ENCODE measurements at places on chromosomes 7 and 10.

GRCh38 chr7:131249003-131249402 lies 78.7 kb upstream of the MKLN1 start:
- DNase-seq = no peak

DNA sequence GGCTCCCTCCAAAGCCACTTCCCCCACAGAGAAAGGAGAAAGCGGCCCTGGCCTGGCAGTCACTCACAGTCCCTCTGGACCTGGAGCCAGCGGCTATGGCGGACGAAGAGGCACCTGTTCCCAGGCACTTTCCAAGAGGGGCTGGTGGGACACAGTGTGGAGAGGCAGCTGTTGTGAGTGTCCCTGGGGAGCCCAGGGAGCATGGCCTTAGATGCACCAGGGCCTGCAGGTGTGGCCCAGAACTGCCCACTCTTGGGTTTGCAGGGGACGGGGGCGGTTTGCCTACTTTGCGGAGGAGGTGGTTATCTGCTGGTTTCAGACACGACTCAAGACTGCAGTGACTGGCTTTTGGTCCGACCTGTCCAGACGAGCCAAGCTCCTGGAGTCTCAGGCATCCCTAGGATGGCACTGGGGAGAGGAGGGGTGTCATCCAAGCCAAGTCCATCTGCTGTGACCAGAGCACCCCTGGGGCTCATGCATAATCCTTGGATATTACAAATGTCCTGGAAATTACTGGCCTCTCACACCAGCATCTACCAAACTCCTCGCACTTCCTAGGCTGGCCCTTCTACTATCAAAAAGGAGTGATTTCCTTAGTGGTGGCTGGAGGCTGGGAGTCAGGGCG lies 18.4 kb downstream of the CTBP2 start:
- DNase-seq = no peak

- DNase-seq = no peak
These were observed 219.6 kb downstream of the SLC25A13 start for GRCh38 chr7:96102096-96102811.

DNA sequence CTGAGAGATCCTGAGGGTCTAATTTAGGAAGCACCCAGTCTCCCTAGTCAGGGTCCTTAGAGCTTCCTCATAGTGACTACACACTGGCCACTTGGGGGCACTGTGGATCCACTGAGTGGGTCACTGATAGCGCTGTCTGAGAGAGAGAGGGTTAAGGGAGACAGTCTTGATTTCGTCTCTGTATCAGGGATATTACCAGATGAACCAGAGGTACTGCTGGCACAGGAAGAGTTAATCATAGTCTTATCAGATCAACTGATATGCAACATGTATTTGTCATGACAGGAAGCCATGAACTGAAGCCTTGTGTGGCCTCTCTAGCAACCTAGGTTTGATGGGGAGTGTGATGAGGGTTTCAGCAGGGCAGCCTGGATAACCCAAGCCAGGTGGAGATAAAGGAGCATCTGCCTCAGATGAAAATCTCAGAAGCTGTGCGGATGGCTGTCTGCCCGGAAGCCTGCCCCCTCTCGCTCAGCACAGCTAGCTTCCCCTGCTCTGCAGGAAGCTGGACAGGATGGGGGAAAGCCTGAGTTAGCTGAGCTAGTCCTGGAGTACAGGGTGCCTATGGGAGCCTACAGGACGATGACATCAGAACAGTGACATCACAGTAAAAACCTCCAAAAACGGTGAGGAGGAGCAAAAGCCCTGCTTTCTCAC lies 214.0 kb upstream of the PRSS1 start:
- peak; percentile 48 for DNase-seq

GRCh38 chr7:22565315-22565811 lies 65.4 kb upstream of the STEAP1B start:
- DNase-seq = no peak

GRCh38 chr7:157612664-157613561 lies 276.1 kb downstream of the DNAJB6 start:
- no peak for DNase-seq

DNA sequence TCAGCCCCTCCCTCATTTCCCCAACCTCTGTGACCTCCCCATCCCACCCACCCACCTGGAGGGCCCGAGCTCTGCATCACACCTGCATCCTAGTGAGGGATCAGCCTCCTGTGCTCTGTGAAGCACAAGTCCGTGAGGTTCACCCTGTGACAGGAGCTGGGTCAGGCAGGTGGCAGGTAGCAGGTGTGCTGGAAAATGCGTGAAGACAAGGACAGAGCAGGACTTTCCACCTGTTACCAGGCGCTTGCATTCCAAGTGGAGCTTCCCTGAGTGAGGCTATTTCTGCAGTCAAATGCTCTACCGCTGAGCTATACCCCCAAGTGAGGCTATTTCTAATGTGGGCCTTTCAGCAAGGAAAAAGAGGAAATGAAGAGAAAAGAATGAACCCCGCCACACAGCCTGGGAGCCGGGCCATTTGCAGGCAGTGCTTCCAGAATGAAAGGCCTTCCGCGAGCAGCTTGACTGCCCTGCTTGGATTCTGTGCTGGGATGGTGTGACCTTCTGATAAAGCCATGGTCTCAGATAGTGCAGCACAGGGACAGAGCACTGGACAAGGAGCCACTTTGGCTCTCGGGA lies 13.3 kb upstream of the CPXM2 start:
- DNase-seq = no peak

DNA sequence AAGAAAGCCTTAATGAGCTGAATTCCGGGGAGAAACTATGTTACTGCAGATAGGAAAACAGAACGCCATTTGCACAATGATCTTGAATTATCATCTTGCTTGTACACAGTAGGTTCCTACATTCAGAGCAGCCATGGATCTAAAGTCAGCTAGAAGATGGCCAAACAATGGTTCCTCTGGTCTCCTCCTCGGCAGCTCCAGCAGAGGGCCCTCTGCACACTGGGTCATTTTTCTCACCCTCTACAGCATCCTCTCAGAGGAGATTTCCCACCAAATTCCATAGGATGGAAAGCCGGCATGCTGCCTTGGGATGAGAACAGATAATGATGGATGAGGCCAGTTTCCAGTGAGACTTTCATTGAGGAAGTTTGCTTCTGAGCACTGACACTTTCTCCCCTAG lies 308.5 kb upstream of the NFE2L3 start:
- DNase-seq = no peak

DNA sequence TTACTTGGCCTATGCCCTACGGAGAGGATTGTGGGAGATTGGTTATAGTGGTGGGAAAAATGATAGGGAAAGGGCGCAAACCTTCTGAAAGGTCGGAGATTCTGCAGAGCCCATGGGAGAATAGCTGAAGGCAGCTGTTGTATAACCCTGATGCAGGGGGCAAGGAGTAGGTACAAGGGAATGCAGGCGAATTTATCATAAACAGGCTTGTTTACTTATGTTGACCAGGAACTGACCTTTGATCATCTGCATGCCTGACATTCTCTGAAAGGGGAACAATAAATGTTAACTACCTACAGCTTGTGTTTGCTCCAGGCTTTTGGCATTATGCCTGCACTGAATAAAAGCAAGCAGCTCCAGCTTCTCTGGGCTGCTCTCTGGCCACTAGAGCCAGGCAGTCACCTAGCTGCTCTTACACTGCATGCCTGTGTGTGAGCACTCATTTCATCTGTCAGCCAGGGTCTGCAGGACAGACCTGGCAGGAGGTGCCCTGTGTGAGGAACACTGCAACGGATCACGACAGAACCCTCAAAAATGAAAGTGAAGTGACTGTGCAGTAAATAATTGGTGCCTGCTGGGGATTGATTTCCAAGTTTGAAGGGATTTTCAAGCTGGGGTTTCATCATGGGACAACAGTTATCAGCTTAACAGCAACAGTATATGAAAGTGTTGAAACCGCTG lies 31.1 kb upstream of the ABCA13 start:
- DNase-seq = no peak

GRCh38 chr7:142352543-142352942 lies 94.7 kb upstream of the PRSS58 start:
- no peak for DNase-seq

DNA sequence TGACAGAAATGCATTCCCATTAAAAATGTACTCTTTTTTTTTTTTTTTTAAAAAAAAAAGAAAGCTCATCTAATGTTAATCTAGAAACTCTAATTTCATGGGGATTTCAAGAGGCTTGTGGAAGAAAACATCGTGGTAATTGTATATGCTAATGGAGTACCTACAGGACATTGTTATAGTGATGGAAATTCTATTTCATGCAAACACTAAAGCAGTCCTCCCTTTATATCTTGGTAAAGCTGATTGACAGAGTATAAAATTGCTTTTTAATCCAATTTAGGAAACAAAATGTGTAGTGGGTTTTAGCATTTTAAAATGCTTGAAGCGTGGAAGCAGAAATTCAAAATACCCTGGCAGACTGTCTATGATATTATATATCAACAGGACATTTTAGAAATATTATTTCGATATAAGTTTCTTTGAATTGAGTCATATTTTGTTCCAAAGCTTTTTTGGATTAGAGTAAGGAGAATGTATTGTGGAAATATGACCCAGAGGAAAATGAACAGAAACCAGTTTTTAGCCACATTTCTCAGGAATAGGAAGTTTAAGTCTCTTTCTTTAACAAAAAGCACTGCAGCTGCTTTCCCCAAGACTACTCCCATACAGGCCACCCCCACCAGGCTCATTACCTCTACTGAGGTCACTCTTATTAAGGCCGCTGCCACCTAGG lies 121.9 kb downstream of the WNT2 start:
- DNase-seq = no peak

DNA sequence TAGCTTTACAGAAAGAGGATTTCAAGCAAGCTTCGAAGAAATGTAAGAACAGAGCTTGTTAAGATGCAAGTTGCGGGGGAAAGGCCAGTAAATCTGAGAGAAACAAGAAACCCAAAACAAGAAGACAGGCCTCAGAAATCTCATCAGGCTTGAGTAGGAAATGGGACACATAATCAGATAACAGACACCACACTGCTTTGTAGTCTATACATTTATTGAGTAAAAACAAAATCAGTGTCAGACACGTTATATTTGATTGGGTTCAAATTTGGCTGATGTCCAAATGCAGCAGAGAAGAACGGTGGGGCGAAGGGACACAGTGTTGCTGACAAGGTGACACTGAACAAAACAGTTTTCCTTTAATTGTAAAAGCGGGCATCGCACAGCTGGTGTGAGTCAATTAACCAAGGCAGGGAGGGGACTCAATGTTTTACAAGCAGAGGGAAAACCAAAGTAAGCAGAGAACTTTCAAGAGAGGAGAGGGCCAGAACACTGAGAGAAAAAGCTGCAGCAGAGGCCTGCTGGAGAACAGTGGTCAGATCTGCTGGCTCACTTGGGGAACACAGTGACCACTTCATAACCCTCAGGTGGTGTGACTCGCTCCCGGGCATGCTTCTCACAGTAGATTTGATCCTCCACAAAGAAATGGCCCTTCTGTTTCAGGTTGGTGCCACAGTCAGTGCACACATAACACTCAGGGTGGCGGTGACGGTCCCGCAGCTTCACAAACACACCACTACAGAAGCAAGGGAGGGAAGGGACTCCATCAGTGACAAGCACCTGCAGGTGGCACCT lies 43.5 kb downstream of the ACSM6 start:
- DNase-seq = no peak

Data from liver (tissue), 10 donors.